ENCODE measurements at places on chromosomes 1 and 21.

DNA sequence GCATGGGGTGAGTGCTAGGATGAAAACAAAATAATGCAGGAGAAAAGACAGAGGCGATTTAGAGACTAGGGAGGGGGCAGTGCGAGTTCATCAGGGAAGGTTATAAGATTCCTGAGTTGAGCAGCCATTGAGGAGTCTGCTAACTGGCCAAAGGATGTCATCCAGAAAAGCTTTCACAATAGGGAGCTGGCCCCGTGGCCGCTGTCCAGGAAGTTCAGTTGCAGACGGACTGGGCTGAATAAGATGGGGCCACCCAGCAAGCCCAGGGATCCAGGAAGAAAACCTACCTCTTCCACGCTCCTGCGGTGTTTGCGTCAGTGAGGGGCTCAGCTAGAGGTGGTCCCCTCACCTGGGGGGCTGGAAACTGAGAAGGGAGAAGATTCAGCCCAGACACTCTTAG, 4.0 kb upstream of the PKP1 start:
- DNase-seq = no peak

- DNase-seq = no peak
Observed at GRCh38 chr1:226001963-226002666, 3.0 kb upstream of the SDE2 start.

DNA sequence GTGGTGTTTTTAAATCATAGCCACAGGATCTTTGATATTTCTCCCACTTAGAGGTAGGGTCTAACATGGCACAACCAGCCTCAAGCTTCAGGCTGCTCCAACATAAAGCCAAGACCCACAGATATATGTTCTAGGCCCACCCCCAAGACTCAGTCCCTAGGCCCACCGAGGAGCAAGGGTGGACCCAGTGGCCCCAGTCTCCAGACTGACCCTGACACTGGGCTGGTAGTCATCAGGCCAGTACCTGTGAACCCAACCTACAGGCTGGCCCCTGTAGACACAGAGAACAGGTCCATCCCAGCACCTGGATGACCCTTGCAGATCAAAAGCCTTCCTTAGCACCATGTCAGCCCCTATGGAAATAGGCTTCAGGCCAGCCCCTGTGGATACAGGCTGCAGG, 60.5 kb downstream of the NEGR1 start:
- DNase-seq = no peak

GRCh38 chr1:73593804-73594203, 604.2 kb downstream of the LRRIQ3 start:
- no peak for DNase-seq

GRCh38 chr1:80248886-80249285, 1242.4 kb upstream of the ADGRL4 start:
- no peak for DNase-seq

DNA sequence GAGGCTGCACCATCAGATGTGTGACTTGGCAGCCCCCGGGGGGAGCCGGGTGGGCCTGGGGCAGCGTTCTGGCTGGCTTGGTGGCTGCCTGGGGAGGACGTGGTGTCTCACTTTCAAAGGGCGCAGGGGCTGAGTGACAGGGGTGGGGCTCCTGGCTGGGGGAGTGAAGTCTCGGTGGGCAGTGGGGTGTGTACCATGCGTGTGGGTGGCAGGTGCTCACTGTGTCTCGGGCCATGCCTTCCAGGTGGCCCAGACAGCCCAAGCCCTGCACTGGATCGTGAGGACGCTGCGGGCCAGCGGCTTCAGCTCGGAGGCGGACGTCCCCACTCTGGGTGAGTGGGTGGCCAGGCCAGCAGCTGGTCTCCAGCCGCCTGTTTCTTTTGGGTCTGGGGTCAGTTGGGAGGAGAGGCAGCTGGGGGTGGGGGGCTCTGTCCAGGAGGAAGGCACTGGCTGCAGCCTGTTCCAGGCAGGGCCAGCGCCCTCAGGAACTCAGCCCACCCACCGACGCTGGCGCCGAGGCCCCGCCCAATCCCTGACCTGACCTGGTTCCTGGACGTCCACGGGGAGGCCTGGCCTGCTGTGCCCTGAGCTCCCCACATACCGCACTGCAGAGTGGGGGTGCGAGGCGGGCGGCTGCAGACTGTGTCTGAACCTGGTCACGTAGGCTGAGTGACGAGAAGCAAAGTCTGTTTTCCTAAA, 30.6 kb upstream of the LRRC3 start:
- no peak for DNase-seq

- DNase-seq = no peak
Observed at GRCh38 chr1:3618881-3619671, 5.7 kb upstream of the TPRG1L start.

DNA sequence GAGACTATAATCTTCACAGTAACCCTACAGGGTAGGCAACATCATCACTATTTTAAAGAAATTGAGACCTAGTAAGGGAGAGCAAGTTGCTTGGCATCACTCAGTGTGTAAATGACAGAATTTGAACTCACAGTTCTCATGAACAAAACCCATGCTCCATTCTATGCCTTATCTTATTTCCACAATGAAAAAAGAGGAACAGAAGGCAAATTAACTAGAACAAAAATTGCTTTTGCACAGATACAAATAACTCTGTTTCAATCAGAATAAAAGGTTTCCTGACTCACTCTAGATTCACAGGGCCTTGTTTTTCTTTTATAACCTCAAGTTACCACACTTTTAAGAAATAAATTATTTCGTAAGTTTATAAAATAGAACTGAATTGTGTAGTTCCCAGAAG, 90.1 kb downstream of the UCHL5 start:
- no peak for DNase-seq

DNA sequence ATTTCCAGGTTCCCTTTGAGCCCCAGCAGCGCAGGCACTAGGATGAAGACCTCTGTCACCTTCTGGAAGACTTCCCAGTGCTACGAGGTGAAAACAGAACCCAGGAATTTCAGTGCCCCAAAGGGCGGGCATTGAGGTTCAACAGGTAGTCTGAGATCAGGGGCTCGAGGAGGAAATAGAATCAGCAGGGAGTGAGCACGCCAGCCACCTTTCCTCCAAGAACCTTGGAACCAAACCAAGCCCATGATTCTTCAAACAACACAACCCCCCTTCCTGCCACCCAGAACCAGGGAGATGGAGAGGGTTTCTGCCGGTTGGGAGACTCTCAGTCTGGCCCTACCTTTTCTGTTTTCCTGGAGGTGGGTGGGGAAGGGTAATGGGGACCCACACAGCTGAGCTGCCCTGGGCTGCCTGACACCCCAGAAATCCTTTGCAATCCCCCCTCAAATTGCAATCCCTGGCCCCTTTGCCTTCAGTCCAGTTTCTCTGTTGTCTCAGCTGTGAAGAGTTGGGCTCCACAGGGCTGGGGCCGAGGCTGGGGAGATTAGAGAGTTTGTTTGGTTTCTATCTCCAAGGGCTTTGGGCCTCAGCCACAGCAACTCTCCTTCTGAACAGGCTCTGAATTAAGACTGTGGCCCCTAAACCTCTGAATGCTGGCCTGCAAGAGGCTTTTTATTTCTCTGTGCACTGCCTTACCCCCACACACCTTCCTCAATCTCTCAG, 11.9 kb downstream of the SLC41A1 start:
- DNase-seq = no peak

DNA sequence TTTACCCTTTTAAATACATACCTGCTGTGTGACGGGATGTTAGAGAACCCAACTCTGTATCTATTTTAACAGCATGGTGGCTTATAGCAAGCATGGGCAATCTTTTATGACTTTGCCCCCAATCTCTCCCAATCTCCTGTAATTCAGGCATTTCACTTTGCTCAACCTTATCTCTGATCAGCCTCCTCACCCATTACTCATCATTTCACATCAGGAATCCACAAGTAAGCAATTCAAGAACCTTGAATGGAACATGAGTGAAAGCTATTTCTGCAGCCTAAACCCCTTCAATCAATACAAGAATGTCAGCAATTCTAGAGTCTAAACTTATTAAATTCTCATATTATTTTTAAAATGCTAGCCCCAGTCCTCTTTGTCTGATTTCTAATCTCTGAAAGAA, 199.8 kb downstream of the ST6GALNAC3 start:
- DNase-seq = no peak

DNA sequence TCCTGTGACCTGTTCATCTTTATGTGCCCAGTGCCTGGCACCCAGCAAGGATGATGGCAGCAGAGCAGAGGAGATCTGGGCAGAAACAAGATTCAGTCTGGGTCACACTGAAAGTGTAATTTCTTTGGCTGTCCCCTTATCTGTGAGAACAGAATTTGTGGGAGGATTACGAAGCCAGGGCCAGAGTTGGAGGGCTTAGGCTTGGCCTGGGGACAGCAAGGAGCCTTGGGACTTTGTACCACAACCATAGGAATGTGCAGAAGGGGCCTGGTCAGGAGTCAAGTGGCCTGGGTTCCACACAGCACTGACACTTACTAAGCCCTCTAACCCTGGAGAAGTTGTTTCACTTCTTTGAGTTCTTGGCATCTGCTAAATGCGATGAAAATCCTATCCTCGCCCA, 12.8 kb downstream of the PMVK start:
- DNase-seq = no peak

DNA sequence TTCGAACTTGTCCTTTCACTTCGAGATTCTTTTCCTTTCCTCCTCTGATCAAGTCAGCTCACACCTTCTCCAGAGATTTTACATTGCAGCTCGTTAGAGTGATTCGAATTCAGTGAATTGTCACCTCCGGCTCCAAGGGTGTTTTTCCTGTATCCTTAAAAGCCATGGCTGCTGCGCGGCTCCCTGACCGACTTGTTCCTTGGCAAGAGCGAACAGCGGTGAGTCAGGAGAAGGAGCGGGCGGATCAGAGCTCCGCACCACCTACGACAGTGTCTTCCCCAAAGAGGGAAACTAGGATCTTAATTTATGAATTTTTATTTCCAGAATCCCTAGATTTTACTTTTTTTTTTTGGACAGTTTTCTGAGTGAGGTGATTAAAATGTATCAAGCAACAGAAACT, 204.4 kb upstream of the ADGRL2 start:
- DNase-seq = no peak

GRCh38 chr1:188023206-188023605, 1194.5 kb downstream of the PLA2G4A start:
- no peak for DNase-seq

DNA sequence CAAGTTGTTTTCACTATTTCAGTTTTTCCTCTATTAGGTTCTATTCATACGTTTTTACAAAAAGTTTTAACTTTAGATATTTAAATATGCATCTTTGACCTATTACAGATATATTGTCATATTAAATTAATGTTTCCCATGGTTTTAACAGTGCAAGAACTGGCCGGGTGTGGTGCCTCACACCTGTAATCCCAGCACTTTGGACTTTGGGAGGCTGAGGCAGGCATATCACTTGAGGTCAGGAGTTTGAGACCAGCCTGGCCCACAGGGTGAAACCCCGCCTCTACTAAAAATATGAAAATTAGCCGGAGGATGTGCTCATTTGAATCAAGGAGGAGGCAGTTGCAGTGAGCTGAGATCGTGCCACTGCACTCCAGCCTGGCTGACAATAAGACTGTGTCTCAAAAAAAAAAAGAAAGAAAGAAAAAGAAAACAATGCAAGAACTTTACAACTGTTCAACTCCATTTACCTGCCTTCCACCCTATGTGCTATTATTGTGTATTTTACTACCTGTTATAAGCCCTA, 19.8 kb upstream of the TINAGL1 start:
- DNase-seq = no peak

- no peak for DNase-seq
Observed at GRCh38 chr1:159851407-159851806, 11.1 kb downstream of the VSIG8 start.

GRCh38 chr1:246503341-246503740, 3.7 kb downstream of the SMYD3 start:
- DNase-seq = no peak

GRCh38 chr1:116372191-116372590, 853 bp upstream of the ATP1A1 start:
- DNase-seq = no peak

- no peak for DNase-seq
Observed at GRCh38 chr1:24172598-24172997, 14.5 kb downstream of the IFNLR1 start.

- no peak for DNase-seq
Observed at GRCh38 chr1:101964708-101965107, 32.0 kb downstream of the OLFM3 start.

DNA sequence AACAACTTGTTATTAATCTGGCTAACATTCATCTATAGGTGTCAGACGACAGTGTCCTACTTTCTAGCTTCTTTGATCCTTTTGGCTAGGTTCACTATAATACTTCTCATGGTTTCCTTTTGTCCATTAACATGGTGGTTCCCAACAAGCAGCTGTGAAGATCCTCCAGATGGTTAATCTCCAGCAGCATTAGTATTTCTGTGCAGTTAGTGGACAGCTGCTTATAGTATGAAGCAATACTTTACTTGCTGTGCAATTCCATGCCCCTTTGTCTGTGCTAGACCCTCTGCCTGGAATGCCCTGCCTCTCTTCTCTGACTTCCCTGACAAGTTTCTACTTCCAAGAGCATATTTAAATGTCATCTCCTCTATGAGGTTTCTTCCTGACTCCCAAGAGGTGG, 41.7 kb upstream of the ARHGAP29 start:
- no peak for DNase-seq

DNA sequence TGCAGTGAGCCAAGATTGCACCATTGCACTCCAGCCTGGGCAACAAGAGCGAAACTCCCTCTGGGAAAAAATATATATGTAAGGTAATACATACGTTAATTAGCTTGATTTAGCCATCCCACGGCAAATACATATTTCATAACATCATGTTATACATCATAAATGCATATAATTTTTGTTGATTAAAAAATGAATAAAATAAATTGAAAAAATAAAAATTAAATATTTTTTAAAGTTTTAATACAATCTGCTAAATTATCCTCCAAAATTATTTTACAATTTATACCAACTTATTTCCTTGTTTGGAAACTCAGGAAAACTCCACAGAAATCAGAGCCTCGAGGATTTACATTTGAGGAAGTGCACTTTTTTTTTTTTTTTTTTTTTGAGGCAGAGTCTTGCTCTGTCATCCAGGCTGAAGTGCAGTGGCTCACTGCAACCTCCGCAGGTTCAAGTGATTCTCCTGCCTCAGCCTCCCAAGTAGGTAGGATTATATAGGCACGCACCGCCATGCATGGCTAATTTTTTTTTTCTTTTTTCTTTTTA, 12.6 kb upstream of the IPO9 start:
- DNase-seq = no peak

DNA sequence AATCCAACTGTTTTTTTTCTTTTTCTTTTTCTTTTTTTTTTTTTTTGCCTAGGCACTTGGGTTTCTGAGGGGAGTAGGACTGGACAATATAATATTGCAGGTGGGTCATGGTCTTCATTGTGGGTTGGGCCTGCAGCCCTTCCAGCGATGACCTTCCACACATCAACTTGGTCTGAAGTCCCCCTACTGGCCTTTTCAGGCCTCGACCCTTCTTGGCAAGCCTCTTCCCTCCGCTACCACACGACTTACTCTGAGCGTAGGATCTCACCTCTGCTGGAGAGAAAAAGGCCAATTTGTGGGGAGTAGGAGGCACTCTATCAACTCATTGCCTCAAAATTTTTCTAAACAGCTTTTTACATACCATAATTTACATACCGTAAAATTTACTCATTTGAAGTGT, 51.1 kb upstream of the GRIK3 start:
- DNase-seq = no peak

GRCh38 chr1:204887846-204888245, 17.2 kb downstream of the NFASC start:
- no peak for DNase-seq

GRCh38 chr21:25717491-25718147, 17.1 kb downstream of the ATP5PF start:
- no peak for DNase-seq

All from type B pancreatic cell (in vitro differentiated cells).